ENCODE measurements at places on chromosomes 11 and 22.

DNA sequence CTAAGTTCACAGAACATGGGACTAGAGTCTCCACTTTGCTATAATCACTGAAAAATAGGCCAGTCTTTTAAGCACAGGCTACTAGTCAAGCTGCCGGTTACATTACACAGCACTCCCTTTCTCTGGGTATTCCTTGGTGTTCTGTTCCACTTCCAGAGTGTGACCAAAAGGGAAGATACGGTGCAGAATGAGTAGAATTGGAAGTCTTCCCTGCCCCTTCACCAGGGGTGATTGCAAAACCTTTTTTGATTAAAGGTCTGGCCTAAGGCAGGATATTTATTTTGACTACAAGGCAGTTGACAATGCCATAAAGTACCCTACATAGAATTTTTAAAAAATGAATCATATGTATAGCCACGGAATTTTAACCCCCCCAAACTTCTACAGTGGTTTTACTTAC, 59.6 kb upstream of the ADORA2A start:
- no peak for DNase-seq

DNA sequence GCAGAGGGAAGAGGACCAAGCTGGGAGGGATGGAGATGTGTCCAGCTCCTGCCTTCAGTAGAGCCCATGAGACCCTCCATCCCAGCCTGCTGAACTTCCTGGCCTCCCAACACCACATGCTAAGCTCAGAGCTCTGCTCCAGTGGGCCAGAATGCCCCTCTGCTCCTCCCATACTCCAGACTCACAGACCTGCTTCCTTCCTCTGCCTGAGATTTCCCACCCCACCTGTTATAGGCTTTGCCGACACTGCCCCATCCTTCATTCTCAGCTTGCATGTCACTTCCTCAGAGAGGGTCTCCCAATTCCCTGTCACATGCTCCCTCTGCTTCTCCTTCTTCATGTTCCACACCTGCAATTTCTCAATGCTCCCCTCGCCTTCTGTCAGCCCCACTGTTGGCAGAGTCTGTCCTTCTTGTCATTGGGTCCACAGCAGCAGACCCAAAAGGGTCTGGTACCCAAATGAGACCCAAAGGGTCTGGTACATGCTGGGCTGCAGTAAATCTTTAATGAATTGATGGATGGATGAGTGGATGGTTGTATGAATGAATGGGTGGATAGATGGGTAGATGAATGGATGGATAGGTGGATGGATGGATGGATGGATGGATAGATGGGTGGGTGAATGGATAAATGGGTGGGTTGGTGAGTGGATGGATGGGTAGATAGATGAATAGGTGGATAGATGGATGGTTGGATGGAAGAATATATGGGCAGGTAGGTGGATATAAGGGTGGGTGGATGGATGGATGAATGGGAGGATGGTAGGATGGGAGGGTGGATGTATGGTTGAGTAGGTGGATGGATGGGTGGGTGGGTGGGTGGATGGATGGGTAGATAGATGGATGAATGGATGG, 105.3 kb upstream of the FGF3 start:
- DNase-seq, result no peak

DNA sequence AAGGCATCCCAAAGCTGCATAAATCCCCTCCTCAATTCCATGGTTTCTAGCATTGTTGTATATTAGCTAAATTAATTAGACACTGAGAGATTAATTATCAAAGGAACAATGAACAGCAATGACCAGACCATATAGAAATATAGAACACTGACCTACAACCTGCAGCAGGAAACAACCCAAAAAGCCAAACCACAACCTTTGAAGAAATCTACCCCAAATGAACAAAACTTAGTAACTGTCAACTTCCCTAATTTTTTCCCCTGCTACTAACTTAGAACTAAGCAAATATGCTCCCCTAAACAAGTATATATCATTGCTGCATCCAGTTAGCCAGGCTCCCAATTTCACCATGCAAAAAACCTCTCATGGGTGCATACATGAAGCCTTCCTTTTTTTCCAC, 268.0 kb upstream of the ANO3 start:
- DNase-seq, result no peak

GRCh38 chr22:29224859-29225410, 19.2 kb downstream of the EMID1 start:
- no peak for DNase-seq

GRCh38 chr11:82176365-82176764, 557.3 kb downstream of the FAM181B start:
- no peak for DNase-seq

DNA sequence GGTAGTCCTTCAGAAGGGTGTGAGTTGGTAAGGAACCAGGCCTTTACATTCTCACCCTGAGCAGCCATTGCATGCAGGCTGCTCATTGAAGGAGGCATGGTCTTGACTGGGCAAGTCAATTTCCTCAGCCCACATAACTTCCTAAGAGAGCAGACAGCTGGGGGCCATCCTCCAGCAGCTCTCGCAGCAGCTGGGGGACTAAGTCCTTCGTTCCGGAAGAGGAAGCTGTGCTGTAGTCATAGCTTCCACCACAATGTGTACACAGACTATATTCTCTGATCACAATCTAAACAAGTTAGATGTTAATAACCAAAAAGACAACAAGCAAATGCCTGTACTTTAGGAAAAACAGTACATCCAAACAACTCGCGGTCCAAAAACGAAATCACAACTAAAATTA, 30.1 kb upstream of the MPPED1 start:
- no peak for DNase-seq

DNA sequence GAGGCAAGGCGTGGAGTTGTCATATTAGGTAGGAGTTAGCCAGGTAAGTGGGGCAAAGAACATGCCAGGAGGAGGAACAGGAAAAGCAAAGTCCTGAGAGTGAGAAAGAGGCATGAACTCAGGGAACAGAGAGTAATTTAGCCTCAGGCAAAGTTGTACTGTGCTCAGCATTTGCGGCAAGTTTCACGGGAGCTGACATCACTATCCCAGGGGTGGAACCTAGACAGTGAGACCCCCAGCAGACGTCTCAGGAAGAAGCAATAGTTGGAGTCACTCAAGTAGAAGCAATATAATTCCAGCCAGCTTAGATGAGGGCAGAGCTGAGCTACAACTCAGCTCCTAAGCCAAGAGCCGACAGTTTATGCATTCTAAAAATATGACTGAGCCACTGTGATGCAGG, 426.0 kb upstream of the ISX start:
- DNase-seq, result no peak

- no peak for DNase-seq
These were observed 10.4 kb upstream of the CDC42BPG start for GRCh38 chr11:64854534-64855502.

- no peak for DNase-seq
These were observed 80.4 kb downstream of the SLC1A2 start for GRCh38 chr11:35338921-35339320.

DNA sequence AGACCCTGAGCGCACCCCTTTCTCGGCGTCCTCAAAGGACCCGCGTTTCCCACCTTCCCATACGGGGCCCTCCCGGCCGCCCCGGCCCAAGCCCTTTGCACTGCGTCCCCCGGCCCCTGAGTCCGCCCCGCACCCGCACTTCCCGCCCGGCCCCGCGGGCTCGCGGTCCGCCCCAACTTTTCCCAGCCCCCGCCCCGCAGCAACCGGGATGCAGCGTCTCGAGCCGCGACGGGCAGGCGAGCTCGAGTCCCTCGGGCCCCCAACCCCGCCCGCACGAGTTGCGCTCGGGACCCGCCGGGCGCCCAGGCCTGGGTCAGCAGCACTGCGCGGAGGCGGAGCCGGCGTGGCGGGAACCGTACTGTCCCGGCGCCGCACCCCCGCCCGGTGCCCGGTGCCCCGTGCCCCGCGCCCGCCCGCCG, 371 bp downstream of the SMCO4 start:
- no peak for DNase-seq

Measured in iPS DF 6.9 (cell line).